ENCODE measurements at places on chromosomes 11 and 22. TPM values are rescaled to one million over a fixed set of nuclear protein-coding genes. Genes with fewer than 3 reads are reported as not detected.

The HOATZ gene
- total RNA-seq: not detected

The P4HA3 gene
- total RNA-seq: not detected

The TREH gene
- total RNA-seq: not detected

The PHF21B gene
- 36.5 TPM for total RNA-seq
